ENCODE measurements at places on chromosomes 3 and 15. TPM values are rescaled to one million over a fixed set of nuclear protein-coding genes. Genes with fewer than 3 reads are reported as not detected.

DNA sequence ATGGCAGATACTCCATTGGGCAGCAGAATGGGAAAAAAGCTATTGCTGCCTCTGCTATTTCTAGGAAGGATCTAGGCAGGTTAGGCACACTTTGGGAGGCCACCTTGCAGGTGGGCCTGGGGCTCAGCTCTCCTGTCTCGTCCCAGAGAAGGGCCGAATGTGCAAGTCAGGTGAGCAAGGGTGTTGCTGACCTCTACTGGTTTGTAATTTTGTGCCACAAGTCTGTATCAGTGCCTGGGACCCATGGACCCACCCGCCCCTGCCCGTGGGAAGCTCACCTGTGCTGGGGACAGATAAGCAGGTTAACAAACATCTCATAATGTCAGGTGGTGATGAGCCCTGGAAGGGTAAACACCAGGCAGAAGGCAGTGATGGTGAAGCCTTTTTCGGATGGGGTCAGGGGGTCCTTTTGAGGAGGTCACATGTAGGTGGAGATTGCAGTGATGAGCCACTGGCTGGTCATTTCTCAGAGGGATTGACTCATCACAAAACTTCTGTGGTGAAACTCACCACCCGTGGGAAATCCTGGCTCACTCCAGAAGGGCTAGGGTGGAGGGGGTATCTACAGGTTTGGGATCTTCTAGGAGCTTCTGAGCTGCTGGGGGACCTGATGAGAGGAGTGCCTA is 161.3 kb downstream of the KLF13 start:
- DNase-seq: no peak

Gene RETNLB
- total RNA-seq: not detected

- DNase-seq: no peak
Observed at GRCh38 chr3:126514161-126514560, 3.4 kb downstream of the UROC1 start.

GRCh38 chr15:87368511-87368910 is 888.0 kb downstream of the NTRK3 start:
- DNase-seq: no peak

GRCh38 chr15:62469478-62469873 is 304.4 kb upstream of the C2CD4B start:
- DNase-seq: no peak

Gene CXCR6
- not detected for total RNA-seq

Gene SNTN
- total RNA-seq: not detected

Gene HDC
- not detected for total RNA-seq

Gene TRIM71
- total RNA-seq: 296 TPM

DNA sequence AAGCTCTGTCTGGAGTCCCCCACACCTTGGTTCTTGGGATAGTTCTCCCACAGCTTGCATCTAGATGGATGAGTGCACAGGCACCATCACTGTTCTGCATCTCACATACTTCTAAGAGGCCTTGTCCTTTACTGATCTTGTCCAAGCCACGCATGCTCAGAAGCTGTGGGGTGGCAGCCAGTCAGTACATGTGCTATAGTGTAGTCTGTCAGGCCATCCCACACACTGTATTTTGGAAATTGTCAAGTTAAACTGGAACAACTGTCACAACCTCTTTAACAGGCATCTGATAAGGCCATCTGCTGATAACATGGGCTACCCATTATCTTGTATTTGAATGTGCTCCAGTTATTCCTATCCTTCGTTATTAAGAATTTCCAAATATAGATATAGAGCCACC is 296.5 kb upstream of the AZI2 start:
- no peak for DNase-seq

- DNase-seq: no peak
Observed at GRCh38 chr15:57872281-57873030, 165.9 kb downstream of the POLR2M start.

Gene GNB4
- total RNA-seq: 29.2 TPM

Gene ZBED2
- total RNA-seq: not detected

Gene P2RY14
- not detected for total RNA-seq

- DNase-seq: no peak
Observed at GRCh38 chr3:193704431-193704830, 111.4 kb downstream of the OPA1 start.

- DNase-seq: no peak
Observed at GRCh38 chr3:177186306-177186705, 11.0 kb downstream of the TBL1XR1 start.

GRCh38 chr3:166785876-166786275 is 594.2 kb downstream of the ZBBX start:
- no peak for DNase-seq

DNA sequence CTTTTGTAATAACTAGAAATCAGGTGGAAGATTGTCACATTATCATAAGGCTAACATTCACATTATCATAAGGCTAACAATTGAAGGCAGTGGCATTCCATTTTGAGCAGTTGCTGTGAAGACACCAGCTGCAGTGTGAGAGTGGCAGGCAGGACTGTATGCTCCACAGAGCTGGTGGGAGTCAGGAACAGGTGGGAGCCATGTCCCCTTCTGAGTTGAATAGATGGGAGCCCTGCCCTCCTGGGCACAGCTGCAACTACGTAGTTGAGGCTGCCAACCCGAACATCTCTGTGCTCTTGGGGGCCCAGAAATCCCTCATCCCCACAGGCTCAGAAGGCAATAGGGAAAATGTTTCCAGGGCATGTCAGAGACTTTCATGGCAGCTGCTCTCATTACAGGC is 1627.6 kb downstream of the SI start:
- DNase-seq: no peak

DNA sequence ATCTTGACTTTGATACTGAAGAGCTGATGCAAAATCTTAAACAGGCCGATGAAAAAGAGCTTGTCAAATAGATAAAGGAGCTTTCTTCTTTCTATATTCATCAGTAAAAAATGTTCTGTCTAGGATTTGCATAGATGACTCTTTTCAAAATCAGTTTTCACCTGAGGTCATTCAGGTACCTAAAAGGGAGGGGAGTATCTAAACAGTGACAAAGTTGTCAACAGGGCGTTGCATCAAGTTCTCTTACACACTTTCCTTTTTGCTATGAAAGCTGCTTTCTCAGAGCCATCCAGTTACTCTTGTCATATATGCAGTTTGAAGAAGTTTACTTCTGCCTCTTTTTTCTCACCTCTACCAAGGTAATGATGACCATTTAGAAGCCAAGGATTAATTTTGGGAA is 60.0 kb downstream of the AKAP13 start:
- DNase-seq: no peak

GRCh38 chr3:172089250-172089649 is 49.9 kb downstream of the FNDC3B start:
- no peak for DNase-seq

Gene FES
- total RNA-seq: 8.6 TPM

DNA sequence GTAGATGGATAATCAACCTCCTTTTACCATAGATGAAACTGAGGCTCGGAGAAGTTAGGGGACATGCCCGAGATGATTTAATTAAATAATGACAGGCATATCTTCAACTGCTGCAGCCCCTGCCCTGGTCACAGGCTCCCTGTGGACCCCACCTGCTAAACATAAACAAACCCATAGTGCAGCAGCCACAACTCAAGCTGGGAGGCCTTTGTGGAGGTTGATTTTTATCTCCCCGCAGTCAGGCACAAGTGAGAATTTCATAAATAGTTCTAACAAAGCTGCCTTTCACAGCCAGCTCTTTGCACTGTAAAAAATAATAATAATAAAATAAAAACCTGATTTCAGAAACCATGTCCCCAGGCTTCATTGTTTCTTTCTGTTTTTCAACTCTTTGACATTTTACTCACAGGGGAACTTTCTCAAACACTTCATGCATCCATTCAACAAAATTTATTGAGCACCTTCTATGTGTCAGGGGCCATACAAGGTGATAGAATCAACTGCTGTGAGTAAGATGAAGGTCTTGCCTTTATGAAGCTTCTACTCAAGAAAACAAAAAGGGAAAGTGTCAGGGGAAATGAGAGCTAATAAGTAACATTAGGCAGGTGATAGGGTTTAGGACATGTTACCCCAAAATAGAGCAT is 393.6 kb upstream of the PROK2 start:
- DNase-seq: no peak

Gene PXYLP1
- 17.6 TPM for total RNA-seq

- no peak for DNase-seq
Observed at GRCh38 chr3:120442975-120443517, 7.7 kb downstream of the FSTL1 start.

- no peak for DNase-seq
Observed at GRCh38 chr3:168165390-168166269, 69.9 kb upstream of the GOLIM4 start.

Gene ADAMTSL3
- total RNA-seq: 1.4 TPM

GRCh38 chr3:100136921-100137320 is 22.6 kb upstream of the FILIP1L start:
- no peak for DNase-seq

- DNase-seq: no peak
Observed at GRCh38 chr15:25694823-25695312, 168.3 kb downstream of the ATP10A start.

DNA sequence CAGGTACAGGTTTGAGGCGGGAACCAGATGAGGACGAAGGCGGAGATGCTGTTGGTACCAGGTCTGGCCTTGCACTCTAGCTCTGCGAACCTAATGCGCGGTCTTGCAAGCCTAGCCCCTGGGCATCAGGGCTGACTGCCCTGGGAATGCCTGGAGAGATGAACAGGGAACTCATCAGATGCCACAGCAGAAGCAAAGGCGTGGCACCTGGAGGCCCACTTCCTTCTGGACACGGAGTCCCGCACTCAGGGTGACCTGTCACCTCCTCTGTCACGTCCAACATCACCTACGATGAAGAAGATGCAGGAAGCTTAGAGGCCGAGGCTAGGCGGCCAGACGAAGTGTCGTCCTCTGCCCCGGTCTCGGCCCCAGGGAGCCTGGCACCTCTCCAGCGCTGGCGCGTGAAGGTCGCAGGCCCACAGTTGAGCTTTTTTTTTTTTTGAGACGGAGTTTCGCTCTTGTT is 9.4 kb downstream of the RPLP1 start:
- DNase-seq: peak; percentile 45

DNA sequence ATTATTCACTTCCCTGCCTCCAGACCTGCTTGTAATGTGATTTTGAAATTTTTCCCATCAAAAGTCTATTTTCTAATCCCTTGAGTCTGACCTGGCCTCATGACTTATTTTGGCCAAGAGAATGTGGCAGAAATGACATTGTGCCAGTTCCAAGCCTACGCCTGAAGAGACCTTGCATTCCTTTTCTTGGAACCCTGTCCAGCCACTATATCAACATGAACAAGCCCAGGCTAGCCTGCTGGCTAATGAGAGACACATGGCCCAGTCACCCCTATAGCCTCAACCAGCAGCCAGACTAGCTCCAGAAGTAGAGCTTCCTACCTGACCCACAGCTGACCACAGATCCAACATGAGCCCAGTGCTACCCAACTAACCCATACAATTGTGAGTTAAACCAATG is 121.1 kb upstream of the ACP3 start:
- no peak for DNase-seq

Gene DZIP3
- total RNA-seq: 24.3 TPM

DNA sequence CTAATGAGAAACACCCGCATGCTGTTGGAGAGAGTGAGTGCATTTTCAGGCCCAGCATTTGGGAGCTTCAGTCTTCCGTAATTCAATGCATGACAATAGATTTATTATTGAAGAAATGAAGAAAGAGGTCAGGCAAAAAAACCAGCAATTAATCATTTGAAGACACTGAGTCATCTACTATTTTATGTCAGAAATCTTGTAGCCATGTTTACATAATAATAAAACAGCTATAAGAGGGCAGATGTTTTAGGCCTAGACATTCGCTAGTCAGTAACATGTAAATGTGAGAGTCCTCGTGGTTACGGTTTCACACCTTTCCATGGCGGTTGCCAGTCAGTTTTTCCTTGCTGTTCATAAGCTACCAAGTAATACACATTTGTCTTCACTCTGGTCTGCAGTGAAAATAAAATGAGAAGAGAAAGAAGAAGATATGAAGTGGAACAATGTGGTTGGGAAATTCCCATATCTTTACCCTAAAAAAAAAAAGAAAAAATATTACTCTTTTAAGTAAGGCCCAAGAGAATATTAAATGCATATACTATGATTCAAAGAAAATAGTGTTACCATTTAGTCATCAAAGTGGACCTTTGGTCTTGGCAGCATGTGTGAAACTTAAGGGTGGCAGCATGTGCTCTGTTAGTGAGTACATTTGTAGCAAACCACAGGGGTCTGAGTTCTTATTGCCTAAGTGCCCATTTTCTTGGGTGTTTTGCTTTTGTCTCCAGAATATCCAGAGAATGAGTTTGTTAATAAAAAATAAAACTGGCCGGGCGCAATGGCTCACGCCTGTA is 140.5 kb upstream of the TBL1XR1 start:
- no peak for DNase-seq

- DNase-seq: no peak
Observed at GRCh38 chr3:172209333-172210321, 170.2 kb downstream of the FNDC3B start.

Gene UTS2B
- not detected for total RNA-seq

DNA sequence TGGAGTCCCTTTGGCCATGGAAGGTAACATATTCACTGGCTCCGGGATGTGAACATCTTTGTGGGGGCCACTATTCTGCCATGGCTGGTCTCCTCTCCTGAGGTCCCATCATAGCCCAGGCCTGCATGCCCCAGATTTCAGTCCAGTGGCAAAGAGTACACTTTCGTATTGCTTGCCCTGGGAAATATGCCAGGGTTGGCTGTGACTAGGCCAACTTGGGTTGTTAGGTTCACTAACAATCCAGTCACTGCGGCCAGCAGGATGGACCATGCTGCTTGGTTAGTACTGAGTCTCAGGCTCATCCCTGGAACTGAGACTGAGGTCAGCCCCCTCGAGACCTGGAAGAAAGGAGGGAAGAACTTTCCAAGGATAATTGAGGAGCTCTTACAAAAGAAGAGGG is 9.8 kb upstream of the EEFSEC start:
- DNase-seq: no peak

- DNase-seq: no peak
Observed at GRCh38 chr3:141972399-141972798, 96.0 kb downstream of the ATP1B3 start.

Gene GOLGA6L10
- 4.0 TPM for total RNA-seq

Gene FAM98B
- total RNA-seq: 44.6 TPM

- DNase-seq: no peak
Observed at GRCh38 chr3:141657516-141657915, 80.6 kb upstream of the RNF7 start.

Gene SPPL2A
- total RNA-seq: 50.6 TPM

- no peak for DNase-seq
Observed at GRCh38 chr15:41494190-41494921, 682 bp downstream of the ITPKA start.

GRCh38 chr3:58051196-58051595 is 43.0 kb downstream of the FLNB start:
- DNase-seq: no peak

Gene NUDT16
- 19.1 TPM for total RNA-seq

DNA sequence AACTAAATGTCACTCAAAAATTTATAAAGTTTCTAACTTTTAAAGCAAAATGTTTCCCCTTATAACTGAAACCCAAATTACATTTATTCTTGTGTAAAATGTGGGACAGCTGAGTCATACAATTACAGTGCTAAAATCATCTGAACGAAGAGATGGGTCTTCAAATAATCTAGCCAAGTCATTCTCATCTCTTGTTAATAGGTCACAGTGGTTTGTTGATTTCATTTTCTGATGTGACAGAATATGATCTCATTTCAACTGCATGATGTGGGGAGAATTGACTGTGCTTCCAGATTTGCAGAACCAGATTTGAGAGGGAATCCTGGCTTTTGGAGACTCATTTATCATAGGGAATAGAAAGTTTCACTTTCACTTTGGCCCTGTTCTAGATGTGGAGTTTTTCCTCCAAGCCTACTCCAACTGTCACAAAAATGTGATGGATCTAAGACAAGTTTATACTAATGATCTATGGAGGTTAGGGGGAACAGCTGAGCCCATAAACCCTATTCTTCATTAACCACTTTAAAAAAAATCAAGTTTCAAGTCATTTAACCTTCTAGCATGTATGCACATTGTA is 685.0 kb downstream of the PDCD6IP start:
- no peak for DNase-seq
